SK-MEL-5 (cell line): ENCODE measurements at places on chromosomes 12 and 14. TPM values are rescaled to one million over a fixed set of nuclear protein-coding genes. Genes with fewer than 3 reads are reported as not detected.

MEG3 gene
- total RNA-seq = 0.08 TPM in 1 of 2 replicates, not detected in the other

LTBP2 gene
- 0.59 and 1.7 TPM in 2 replicates for total RNA-seq

- peak; percentile 57 for DNase-seq
Measured at GRCh38 chr12:19239616-19240234, 110.2 kb downstream of the PLEKHA5 start.

- no peak for DNase-seq
Measured at GRCh38 chr14:41303506-41303905, 303.2 kb upstream of the LRFN5 start.

DNA sequence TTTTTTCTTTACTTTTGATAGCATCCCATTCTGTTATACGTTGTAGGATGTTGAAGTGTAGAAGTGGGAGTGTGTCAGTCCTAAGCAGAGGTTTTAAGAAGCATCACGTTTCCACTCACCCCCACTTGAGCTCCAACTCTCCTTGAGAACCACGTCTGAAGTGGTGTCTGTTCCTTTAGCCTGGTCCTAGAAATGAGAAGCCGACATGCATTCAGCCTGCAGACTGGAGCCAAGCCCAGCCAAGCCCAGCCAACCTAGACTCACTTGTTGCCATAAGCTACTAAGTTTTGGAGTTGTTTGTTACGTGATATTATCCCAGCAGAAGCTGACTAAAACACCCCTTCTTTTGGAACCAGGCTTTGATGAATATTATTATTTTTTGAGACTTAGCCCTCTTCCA is 4.4 kb upstream of the ELK3 start:
- no peak for DNase-seq

AHNAK2 gene
- 12.3 and 13.3 TPM in 2 replicates for total RNA-seq

AMDHD1 gene
- total RNA-seq = 1.1 and 1.2 TPM in 2 replicates

DNA sequence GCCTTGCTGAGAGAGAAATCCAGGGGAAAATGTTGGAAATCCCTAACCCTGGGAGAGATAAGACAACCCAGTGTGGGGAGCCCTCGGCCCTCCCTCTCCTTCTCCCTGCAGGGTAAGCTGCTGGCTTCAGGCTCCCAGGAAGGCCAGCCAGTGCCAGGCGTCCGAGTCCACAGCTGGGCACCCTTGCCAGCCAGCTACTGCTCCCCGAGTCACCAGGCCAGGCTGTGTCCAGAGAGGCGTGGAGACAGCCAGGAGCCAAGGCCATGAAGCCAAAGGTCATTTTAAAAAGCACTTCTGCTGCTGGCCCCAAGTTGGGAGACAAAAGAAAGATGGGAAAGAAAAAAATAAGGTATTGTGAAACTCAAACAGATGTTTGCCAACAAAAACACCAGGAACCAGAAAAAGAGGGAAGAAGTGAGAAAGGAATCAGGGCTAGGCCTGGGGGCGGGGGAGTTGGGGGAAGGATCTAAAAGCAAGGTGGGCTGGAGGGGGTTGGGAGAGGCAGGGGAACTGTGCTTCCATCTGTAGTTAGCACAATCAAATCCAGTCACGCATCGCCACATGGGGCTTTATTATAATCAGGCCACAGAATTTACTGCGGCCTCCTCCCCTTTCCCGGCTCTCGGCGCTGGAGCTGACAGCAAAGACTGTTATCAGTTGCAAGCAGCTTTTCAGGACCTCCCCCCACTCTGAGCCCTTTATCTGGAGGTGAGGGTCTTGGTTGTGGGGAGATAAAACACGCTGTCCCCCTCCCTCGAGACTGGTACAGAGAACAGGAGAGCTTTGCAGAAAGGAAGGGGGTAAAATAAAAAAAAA is 33.5 kb downstream of the RBM19 start:
- no peak for DNase-seq

- DNase-seq = no peak
Measured at GRCh38 chr12:117328556-117329100, 32.8 kb downstream of the NOS1 start.

FOXG1 gene
- total RNA-seq = not detected in 2 replicates

INHBC gene
- total RNA-seq = not detected in 2 replicates

GRCh38 chr12:12626471-12626870 is 14.8 kb downstream of the CREBL2 start:
- no peak for DNase-seq
